Fibroblast of skin of right quadriceps (primary cell): ENCODE measurements at places on chromosomes 2 and 18.

GRCh38 chr2:224659714-224660113 lies 56.5 kb downstream of the CCDC195 start:
- DNase-seq: no peak

DNA sequence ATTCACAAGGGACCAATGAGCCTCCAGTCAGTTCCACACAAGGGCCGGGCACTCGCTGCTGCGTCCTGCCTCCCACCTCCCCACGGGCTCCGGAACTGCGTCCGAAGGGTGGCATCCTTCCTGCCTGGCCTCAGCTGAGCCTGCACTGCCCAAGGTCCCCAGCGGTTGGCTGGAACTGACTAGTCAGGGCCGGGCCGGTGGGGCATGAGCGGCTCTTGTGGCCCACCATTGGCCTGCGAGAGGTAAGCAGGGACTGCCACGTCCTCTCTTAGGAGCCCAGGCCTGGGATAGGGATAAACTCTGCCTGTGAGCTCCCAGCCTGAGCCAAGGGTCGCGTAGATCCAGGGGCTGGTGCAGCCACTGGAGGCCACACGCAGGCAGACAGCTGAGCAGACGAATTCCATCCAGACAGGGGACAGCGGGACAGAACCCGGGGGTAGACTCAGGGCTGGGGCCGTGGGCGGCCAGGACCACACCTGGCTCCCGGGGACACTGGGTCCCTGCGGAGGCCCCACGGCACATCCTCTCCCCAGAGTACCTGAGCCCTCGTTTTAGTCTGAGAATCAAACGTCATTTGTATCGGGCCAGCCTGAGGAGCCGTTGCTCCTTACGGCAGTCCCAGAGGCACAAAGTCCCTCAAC lies 148.4 kb downstream of the ZNF516 start:
- DNase-seq: no peak

DNA sequence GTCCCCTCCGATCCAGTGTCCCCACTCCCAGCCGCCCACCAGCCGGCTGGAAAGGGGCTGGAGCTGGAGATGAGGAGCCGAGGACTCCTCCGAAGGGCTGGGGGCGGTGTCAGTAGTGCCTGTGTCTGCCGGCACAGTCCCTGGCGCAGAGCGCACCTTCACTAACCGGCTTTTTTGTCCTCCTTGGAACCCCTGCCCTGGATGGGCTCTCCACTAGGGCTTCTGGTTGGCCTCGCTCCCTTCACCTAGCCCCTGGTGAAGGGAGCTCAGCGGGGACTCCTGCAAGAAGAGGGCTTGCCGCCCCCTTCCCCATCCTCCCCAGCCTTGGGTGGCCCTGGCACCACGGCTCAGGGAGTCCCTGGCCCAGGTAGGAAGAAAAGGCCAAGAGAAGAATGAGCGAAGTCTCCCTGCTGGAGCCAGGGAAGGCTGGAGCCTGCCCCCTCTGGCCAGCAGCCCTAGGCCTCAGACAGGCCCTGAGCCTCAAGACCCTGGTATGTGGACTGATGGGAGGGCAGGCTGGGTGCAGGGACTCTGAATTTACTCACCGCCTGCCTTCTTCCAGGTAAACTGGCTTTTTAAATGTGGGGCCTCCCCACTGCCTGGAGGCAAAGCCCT lies 570 bp upstream of the ECEL1 start:
- DNase-seq: no peak

- DNase-seq: no peak
Measured at GRCh38 chr18:48531082-48531403, 7.8 kb upstream of the CTIF start.

- peak; percentile 24 for DNase-seq
Measured at GRCh38 chr2:70247364-70248180, 856 bp downstream of the TIA1 start.

GRCh38 chr18:77254711-77255405 lies 5.2 kb downstream of the GALR1 start:
- no peak for DNase-seq

DNA sequence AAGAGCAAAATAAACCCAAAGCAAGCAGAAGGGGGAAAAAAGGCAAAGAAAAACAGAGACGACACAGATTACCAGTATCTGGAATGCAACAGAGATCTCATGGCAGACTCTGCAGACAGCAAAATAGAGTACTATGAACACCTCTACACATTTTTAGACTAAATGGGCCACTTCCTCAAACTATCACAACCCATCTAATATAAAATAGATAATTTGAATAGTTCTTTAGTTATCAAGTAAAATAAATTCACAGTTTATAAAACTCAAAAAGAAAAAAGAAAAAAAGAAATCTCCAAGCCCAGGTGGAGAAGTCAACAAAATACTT lies 16.6 kb downstream of the SESTD1 start:
- no peak for DNase-seq

GRCh38 chr2:157290525-157290924 lies 33.0 kb downstream of the GALNT5 start:
- no peak for DNase-seq
